ENCODE measurements at places on chromosomes 3 and 15.
A peak's percentile ranks its signal among the peaks of the same experiment; 100 is the strongest.

- DNase-seq: no peak
Measured at GRCh38 chr15:45417303-45417950, 39.1 kb upstream of the GATM start.

- DNase-seq: no peak
Measured at GRCh38 chr15:98296653-98297052, 336.1 kb downstream of the ARRDC4 start.

GRCh38 chr3:141411251-141411771 lies 43.0 kb downstream of the ZBTB38 start:
- DNase-seq: no peak

- peak; percentile 48 for DNase-seq
Measured at GRCh38 chr15:24772686-24773373, 97.3 kb downstream of the NPAP1 start.

DNA sequence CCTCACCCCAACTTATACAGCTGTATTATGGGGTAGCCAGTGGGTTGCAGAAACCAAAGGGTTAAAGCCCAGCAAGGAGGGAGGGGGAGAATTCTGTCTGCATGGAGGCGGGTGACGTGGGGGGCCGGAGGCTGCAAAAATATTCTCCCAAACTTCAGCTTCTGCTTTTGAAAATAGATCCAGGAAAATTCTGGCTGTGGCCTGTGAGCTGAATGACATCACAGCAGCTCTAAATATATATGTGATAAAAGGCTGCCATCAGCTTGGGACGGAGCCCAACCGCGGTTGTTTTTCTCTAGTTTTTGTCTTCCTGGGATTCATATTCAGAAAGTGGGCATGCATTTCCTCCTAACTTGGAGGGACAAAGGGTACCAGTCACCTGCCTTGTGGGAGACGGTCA lies 27.6 kb downstream of the MAPKAPK3 start:
- DNase-seq: no peak

GRCh38 chr15:57562196-57562769 lies 29.4 kb upstream of the MYZAP start:
- no peak for DNase-seq

- DNase-seq: no peak
Measured at GRCh38 chr3:165874663-165875489, 37.7 kb upstream of the BCHE start.

DNA sequence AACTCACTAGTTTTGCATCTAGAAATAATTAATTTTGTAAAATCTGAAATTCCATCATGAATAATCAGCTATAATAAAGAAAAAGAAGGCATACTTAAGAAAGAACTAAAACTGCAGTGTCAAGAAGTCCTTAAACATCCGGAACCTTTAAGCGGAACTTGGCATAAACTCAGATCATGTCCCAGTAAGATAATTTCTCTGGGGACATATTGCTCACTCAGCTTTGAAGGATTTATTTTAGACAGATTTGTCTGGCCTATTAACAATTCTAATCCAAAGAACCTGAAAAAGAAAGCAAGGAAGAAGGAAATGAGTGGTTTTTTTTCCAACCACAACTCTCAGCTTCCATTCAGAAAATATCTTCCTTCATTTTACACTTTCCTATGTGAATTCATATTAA lies 850.3 kb downstream of the ROBO1 start:
- DNase-seq: no peak

- no peak for DNase-seq
Measured at GRCh38 chr15:64653757-64654156, 121.6 kb downstream of the RBPMS2 start.

DNA sequence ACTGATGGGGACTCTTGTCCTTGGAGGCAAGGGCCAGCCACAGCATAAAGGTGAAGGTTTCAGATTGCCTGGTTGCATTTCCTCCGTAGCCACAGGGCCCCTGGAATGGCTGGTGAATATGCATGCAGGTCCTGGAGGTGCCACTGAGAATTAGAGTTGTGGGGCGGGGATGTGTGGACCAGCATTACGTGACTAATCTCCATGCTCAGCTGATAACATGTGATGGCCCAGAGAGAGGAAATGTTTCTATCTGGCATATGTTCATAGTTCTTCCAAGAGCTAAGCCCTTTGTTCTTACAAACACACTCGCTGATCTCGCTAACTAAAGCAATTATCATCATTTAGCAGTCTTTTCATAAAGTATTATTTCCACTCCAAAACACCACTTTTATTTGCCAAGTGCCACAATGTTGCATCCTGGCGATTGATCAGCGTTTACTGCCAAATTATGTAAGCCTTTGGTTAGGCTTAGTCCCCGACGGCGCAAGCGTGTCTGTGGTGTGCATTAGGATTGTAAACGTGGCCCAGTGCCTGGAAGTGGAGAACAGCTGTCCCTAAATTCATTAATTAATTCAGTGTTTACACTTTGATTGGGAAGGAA lies 55.9 kb downstream of the CGNL1 start:
- DNase-seq: no peak

DNA sequence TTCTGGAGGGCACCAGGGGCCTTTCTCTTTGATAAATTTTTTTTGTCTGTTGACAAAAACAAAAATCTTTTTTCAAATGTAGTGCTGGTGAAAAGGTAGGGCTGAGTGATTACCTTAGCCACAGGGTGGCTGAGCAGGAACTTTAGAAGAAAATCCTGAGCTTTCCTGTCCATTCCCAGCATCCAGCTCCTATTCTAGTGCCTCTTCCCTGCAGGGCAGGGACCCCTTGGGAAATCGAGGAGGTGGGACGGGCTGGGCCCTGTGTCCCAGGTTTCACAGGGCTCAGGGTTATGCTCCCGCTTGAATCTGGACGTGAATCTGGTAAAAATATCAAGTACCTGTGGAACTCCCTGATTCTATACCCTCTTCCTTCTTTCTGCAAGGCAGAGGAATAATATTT lies 31.7 kb downstream of the EDEM1 start:
- no peak for DNase-seq

- no peak for DNase-seq
Measured at GRCh38 chr3:62585861-62586260, 212.5 kb upstream of the FEZF2 start.

DNA sequence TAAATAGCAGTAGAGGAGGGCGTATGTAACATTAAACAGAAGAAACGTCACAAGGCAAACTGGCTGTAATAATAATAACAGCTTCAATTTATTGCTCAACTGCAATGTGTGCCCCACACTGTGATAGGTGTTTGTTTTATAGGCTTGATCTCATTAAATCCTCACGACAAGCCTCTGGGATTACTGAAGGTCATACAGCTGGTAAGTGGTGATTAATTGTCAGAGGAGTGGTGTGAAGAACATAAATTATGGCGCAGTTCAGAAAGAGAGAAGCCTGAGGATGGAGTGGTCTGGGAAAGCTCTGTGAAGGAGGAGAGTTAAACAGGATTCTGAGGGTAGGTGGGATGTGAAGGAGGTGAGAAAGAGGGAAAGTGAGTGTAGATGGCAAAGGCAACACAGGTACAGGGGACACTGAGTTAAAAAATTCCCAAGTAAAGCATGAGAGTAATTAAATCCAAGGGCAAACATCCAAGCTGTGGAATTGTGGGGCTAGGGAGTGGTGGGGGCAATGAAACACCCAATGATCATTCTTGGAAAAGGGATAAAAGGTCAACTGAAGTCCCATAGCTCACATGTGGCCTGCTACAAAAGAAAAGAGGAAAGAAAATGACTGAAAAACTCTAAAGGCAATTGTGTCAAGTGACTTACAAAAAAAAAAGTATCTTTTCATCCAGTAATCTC lies 16.5 kb upstream of the GLCE start:
- DNase-seq: no peak

DNA sequence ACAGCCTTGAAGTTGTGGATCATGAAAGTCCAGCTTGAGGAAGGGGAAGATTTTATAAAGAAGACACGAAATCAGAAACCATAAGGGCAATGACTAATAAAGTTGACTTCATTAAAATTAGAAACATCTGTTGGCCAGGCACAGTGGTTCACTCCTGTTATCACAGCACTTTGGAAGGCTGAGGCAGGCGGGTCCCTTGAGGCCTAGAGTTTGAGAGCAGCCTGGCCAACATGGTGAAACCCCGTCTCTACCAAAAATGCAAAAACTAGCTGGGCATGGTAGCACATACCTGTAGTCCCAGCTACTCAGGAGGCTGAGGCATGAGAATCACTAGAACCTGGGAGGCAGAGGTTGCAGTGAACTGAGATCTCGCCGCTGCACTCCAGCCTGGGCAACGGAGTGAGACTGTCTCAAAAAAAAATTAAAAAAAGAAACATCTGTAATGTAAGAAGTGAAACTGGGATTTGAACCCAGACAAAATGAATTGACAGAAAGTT lies 7.9 kb upstream of the UBXN7 start:
- DNase-seq: no peak

DNA sequence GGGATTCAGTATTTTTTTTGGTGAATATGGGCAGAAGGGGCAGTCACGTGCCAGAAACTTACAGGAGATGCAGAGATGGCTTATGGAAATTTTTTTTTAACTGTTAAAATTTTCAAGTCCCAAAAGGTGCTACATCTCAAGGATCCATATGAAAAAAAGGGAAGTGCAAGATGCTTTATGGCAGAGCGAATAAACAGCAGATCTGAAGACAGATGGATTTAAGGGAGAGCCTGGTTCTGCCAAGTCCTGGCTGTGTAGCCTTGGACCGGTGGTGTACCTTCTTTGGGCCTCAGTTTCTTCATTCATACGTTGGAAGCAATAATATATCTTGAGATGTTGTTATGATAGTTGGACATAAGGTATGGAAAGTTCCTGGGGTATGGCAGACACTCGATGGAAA lies 91.5 kb upstream of the ARRDC4 start:
- DNase-seq: no peak

- no peak for DNase-seq
Measured at GRCh38 chr15:68158046-68158628, 47.0 kb downstream of the CALML4 start.

Measured in RWPE1 (cell line).